ENCODE measurements at places on chromosomes 3 and 15.

- DNase-seq, result no peak
Observed at GRCh38 chr3:45120359-45121158, 25.6 kb downstream of the CDCP1 start.

DNA sequence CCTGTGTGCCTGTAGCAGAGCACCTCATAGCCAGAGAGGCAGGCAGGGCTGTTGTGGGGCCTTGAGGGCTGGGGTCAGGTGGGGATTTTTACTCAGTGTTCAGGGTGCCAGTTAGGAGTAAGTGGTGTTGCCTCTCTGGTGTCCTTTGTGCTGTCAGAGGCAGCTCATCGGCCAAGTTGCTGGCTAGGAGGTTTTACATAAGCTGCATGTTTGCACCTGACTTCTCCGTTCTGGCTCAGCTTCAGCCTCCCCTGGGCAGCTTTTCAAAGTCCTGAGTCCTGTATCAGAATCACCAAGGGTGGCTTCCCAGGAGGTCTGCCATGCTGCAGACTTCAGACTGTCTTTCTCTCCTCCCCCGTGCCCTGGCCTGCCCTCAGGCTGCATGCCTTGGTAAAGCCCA, 242.6 kb upstream of the TPM1 start:
- DNase-seq, result no peak

GRCh38 chr15:74240002-74240568, 4.0 kb downstream of the CCDC33 start:
- DNase-seq, result no peak

DNA sequence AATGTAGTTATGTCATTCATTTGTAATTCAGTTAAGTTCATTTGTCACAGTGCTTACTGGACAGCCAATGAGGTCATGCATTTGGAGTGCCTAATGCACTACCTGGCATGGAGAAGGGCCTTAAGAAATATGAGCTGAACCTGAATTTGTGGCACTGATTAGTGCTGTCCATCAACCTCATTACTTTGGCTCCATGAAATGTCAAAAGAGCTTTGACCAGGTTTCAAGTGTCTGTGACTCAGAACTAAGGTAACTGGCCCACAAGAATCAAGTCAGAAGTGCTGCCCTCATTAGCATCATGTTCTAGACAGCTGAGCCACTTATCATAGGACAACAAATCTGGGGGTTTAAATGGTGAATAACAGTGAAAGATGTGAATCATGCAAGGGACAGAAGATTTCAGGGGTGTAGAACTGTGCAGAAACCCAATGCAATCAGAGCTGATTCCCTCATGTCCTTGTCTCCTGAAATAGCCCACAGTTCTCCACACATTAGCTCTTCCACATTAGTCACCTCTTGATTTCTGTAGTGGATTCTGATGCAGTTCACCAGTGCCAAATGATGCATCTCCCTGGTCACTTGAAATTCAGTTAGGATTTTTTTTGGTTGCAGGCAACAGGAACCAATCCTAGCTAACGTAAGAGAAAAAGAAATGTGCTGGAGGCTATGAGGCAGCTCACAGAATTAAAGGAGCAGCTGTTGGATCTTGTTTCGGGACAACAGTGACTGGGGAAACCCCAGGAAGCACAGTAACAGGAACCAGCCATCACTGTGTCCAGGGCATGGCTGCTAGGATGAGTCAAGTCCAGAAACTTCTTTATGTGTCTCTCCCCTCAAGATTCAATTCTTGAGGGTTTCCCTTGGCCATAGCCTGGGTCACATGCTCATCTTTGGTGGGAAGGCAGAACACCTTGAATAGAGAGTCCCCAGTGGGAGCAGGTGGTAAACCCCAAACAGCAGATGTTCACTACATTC, 38.7 kb downstream of the CHST2 start:
- DNase-seq, result no peak

- DNase-seq, result no peak
Observed at GRCh38 chr3:18898911-18899310, 249.4 kb upstream of the KCNH8 start.

DNA sequence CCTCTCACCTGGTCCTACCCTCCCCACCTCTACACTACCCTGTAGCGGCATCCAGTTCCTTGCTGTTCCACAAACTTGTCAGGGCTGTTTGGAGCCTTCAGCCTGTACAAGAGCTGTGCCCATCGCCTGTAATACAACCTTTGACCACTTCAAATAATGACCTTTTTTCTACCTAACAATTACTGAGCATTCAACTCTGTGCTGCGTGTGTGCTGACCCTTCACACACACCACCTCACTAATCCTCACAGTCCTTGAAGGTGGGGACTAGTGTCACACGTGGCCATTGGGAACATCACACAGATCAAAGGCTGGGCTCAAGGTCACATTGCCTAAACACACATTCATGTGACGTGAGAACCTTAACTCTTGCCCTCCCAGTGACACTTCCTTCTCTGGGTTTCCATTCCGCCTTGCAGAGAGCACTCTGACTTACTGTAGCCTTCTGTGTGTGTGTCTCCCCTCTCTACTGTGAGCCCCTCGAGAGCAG, 3.1 kb downstream of the C3orf20 start:
- DNase-seq, result no peak

DNA sequence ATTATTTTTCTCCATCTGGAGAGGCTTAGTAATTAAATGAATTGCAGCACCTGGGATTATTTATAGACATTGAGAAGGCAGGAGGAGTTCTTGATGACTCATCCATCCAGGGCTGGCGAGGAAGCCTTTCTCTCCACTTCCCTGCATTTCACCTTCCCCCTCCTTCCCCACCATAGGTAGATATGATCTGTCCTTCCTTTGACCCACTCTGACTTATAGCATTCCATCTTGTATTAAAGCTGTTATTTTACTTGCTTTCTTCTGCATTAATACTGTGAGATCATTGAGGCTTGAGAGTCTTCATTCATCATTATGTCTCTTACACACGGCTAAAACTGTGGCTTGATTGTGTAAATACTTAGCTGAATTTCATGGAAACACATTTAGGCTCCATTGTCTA, 288.8 kb downstream of the FEZF2 start:
- no peak for DNase-seq

DNA sequence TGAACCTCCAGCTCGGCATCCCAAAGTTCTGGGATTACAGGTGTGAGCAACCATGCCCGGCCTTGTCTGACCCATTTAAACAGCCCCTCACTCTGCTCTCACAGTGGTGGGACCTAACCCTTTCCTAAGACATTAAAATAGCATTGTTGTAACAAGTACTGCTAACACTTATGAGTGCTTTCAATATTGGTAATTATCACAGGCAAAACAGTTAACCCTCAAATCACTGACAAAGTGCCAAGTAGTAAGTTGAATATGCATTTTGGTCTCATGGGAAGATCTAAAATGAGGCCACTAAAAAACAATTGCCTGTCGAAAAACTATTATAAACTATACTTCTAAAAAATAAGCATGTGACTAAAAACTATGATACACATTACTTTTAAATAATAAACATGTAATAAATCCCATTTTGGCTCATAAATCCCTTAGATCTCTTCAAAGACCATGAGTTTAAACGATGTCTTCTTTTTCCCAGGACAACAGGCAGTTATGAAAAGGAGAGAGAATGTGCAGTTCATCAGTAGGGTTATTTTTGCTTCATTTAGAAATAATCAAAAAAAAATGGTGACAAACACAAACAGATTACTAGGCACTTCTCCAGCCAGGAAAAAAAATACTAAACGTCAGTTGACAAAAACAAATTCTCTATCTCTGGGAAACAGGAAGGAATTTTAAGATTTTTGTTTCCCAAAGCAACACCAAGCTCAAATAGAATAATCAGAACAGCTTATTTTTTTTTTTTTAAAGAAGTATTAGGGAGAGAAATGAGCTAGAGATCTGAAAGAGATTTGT, 95.4 kb downstream of the RFTN1 start:
- DNase-seq, result no peak

DNA sequence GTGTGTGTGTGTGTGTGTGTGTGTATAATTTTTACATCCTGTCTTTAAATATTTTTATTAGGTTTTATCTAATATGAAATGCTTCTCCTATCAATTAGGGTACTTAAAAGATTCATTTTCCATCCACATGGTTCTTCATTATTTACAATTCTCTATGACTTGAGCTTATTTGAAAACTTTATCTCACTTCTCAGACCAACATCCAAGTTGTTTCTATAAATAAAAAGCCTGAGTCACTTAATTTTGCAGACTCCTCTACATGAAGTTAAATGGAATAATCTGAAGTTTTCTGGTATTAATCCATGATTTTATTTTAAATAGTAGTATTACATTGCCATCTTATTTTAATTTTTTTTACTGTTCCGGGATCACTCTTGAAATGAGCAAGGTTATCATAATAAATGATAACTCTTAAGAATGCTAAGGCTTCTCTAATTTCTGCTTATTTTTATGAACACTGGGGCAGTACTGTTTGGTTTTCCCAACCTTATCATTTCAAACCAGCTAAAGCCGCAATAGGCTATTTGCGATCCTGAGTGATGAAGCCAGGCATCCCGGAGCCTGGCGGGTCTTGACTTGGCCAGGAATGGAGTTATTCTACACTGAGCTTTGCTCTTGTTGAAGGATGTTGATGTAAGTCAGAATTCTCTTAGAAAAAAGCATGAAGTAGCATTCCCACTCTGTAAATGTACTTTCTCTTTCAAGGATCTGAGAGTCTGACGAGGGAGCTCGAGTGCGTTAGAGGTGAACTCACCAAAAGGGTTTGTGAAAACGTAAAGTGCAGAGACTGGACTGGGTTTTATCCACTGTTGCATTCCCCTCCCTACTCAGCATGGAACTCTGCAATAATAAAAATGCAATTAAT, 220.2 kb upstream of the LRTM1 start:
- no peak for DNase-seq

GRCh38 chr3:123295901-123296250, 94.1 kb downstream of the SEC22A start:
- DNase-seq, result no peak

GRCh38 chr3:189349772-189350171, 178.0 kb downstream of the TPRG1 start:
- no peak for DNase-seq

DNA sequence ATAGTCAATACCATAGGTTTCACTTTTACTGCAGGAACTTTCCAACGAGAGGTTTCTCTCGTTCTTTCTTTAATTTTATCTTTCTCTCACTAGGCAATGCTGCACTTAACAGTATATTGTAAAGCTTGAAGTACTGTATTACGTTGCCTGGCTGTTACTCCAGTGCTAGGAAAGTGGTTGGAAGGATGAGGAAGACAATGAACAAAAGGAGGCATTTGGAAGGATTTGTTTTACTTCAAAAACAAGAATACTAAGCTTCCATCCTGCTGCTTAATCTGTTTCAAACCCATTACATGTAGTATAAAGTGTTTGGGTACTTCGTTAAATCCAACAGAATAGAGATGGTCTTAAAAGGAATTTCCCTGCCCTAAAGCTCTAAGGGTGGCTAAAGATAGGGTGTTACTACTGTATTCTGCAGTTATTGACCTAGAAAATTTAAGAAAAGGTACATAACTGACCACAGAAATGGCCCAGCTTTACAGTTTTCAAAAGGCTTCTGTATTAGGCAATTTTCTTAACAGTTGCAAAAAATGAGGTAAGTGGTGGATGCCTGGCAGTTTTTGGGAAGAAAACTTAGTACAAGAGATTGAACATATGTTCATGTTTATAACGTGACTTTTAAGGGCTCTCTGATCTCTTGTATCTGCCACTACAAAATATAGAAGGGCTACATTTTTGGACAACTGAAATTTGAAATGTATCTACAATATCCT, 785 bp upstream of the IFT57 start:
- DNase-seq, result peak; percentile 15

- no peak for DNase-seq
Observed at GRCh38 chr3:71581457-71582035, 2.0 kb downstream of the FOXP1 start.

GRCh38 chr15:61857169-61857829, 202.9 kb downstream of the VPS13C start:
- no peak for DNase-seq

DNA sequence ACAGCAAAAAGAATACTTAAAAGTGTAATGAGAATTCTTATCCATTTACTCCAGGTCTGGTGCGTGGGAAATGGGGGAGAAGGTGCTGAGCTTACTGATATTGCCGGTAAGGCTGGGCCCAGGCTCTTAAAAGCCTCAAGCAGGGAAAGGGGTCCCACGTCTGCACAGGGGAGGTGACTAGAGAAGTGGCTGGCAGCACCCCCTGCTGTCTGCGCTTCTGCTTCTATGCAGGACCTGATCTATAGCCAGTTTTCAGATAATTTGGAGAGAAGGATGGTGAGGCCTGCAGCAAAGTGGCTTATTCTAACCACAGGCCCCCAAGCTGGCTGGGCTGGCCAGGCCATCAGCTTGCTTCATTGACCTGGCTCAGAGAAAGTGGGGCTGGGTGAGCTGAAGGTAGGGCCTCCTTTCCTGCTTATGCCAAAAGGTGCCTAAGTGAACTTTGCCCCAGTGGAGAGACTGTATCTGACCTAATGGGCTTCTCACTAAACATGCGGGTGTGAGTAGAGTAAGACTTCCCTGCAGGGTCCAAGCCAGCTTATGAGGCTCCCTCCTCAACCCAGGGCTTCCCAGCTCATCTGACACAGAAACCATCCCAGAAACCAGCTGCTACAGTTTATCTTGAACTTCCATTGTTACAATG, 30.9 kb upstream of the ATP1B3 start:
- no peak for DNase-seq

DNA sequence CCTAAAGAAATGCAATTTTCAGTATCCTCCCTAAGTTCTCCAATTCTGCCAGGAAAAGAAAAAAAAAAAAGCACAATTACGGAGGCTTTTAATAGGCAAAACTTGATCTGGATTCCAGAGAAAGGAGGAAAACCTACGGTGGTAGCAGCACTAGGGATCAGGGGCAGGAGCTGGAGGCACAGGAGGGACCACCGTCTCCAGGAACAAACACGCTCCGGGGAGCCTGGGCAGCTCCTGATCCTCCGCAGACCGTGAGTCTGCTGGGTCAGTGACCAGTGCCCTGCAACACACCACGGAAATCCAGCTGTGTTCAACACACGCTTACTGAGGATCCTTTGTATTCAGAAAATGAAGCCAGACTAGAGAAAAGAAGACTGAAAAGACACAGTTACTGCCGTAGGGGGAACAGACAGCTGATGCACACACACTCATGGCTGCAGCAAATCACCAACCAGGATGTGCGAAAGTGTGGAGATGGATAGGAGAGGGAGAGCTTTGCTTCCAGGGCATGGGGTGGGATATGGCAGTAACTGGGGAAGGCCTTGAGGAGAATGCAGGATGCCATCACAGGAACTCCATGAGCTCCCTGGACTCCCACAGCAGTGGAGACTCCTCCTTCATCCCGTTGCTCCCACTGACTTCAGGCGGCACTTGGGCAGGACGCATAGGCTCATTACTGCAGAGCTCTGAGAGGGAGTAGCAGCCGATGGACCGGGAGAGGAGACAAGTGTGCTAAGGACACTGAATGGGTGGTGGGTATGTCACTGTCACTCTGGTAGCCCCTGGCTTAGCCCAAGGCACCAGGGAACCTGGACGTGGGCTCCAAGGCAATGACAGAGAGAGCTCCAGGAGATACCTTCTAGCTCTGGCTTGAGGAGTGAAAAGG, 167.0 kb downstream of the ATP10A start:
- DNase-seq, result no peak

DNA sequence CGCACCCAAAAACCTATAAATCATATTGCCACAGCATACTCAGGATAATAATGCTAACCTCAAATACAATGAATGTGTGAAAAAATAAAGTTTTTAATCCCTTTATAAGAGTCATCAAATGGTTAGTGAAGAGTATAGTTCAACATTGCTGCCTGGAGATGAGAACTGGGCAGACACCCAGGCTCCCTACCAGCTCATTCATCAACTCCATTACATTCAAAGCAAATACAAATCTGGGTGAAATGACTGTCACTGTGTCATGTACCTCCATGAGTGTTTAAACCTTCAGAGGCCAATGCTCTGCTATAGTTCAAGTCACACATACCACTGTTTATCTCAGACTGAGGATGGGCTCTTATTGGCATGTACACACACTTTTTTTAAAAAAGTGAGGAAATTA, 167.2 kb upstream of the KCNMB2 start:
- no peak for DNase-seq
